ENCODE measurements at places on chromosomes 7 and 10.
A peak's percentile ranks its signal among the peaks of the same experiment; 100 is the strongest.

DNA sequence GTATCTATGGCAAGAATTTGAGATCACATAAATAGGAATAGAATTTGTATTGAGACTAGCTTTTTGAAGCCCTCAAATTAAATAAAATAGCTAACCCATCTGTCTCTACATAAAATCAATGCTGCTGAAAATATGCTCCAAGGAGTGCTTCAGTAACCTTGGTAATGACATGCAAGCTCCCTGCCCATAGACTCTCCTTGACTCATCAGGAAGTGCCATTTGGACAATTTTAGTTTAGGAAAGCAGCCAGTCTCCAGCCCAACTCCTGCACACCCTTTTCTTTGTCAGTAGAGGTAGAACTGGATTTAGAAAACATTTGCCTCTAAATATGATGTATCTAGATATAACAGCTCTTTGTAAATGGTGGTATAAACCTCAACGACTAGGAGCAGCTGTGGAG is 69.9 kb upstream of the PTPRZ1 start:
- no peak for DNase-seq

DNA sequence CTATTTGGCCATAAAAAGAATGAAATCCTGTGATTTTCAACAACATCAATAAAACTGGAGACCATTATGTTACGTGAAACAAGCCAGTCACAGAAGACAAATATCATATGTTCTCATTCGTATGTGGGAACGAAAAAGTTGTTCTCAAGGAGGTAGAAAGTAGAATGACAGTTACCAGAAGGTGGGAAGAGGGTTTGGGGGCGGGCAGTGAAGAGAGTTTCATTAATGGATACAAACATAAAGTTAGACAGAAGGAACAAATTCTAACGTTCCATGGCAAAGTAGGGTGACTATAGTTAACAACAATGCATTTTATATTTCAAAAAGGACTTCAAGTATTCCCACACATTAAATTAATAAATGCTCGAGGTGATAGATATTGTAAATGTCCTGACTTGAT is 97.4 kb downstream of the ZPBP start:
- DNase-seq: no peak

GRCh38 chr10:6108631-6109443 is 20.0 kb downstream of the RBM17 start:
- DNase-seq: peak; percentile 63

GRCh38 chr10:1166828-1167275 is 110.7 kb downstream of the WDR37 start:
- DNase-seq: no peak

- DNase-seq: no peak
Observed at GRCh38 chr7:18590744-18591340, 95.3 kb downstream of the HDAC9 start.

DNA sequence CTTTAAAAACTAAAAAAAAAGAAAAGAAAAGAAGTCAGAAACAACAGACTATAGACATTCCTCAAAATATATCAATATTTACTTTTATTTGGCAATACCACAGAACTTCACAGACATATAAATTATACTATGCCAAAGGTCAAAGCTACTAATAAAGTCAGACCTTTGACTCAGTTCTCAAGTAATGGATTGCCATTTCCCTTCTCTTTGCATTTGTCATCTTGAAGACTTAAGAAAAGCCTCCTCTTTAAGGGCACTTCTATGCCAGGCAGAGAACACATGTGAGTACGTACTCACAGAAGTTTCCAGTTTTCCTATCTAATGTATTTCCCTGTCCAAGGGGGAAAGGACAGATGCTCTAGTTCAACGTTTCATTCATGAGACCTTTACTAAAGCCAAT is 37.6 kb downstream of the TNPO3 start:
- no peak for DNase-seq

DNA sequence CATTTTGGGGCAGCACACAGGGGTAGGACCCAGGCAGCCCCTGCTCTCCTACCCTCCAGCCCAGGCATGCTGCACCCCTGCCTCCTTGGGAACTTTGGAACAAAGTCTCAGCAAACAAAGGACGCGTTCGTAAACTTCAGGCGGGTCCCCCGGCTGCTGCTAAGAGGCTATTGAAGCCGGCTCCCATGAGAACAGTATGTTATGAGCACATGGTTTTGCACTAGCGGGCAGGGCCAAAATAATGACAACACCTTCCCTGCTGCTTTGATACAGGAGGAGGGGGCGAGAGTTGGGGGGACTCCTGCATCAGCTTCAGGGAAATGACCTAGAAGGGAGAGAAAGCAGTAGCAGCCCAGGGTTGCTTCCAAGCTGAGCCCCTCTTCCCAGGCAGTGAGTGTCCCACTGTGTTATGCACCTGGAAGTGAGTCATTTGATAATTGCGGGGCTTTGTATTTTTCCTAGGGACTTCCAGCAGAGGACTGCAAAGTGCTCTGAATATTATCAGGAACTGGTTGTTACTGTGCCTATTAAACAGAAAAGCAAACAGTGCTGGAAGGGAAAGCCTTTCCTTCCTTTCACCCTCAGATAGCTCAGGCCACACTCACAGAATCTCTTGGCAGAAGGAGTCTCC is 6.9 kb downstream of the ITPRIP start:
- no peak for DNase-seq

GRCh38 chr7:37769726-37770125 is 78.7 kb upstream of the NME8 start:
- no peak for DNase-seq

- no peak for DNase-seq
Observed at GRCh38 chr10:51445588-51445987, 253.8 kb downstream of the CSTF2T start.

DNA sequence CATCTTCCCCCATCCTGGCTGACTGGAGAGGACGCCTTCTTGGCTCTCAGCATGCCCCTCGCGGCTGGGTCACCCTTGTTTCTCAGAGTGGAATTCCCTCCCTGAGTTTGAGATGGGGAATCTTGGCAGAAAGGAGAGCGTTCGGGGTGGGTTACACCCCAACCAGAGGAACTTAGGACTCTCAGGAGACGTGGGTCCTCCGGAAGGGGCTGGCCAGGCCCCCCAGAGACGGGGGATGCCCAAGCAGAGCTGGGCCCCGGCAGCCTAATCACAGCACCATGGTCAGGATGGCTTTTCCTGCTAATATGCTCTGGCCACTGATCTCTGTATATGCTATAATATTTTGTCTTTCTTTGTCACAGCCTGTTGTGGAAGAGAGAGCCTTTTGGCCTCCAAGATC is 214.3 kb downstream of the WDR37 start:
- no peak for DNase-seq

- no peak for DNase-seq
Observed at GRCh38 chr10:70601746-70602145, 795 bp downstream of the PRF1 start.

GRCh38 chr7:34823650-34824258 is 165.7 kb downstream of the NPSR1 start:
- DNase-seq: peak; percentile 25

DNA sequence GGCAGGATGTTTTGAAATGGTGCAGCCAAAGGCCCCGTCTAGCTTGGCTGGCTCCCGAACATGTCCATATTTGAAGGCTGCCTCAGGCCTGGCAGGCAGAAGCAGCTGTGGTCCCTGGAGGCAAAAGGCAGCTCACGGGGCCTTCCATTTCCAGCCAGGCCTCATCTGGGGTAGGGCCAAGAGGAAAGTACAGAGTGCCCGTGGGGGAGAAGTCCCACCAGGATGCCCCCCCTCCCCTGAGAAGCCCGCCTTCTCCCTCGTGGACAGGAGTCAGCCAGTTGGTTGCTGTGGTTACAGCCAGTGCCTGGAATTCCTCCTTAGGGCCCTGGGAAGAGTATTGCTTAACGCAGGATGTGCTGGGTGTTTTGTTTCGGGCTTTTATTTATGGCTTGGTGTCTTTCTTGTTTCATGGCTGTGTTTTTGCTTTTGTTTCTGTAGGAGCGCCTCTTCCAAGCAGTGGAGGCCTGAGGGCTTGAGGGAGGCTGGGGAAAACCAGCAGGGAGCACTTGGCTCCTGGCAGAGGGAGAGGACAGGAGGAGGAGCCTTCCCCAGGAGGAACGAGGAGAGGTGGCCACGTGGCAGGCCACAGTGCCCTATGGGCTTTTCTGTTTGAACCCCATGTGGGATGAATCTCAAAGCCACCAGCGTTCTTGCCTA is 45.4 kb downstream of the CHST3 start:
- DNase-seq: no peak

DNA sequence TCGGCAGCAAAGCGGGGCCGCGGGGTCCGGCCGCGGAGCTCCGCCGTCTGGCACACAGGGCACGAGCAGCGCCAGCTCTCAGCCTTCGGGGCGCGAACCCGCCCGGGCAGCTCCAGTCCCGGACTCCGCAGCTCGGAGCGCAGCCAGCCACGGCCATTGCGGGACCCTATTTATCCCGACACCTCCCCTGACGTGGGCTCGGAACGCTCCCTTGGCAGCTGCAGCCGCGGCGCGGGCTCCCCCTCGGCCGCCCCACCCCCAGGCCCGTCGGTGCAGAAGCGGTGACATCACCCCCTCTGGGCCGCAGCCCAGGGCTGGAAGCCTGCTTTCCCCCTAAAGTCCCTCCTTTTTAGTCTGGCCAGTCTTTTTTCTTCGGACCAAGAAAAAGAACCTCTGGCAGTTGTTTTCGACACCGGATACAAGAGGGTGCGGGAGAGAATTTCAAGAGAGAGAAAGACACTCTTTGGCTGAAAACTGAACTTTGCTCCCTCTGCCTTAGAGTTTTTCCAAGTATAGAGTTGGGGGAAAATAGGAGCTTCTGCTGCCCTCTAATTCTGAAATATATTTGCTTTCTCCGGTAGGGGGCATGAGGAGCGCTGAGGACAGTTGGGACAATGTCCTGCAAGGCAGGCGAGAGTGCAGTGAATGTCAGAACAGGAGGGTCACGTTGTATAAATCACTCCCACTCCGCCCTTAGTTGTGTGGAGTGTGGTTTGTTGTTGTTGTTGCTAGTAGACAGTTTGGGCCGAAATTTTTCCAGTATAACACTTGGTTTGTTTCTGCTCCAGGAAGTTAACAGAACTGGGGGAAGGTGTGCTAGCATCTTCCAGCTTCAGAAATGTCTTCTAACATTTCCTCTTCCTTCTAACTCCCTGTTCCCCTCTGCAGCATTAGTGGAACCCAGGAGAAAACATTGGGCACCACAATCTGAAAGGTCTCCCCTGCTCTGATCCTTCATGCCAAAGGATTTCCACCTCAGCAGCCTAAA is at the start of gene SFRP4:
Gene SFRP4, minus strand, starts transcription at position 145 of the 988 bp plus-strand sequence. CDS start 280 bp downstream, outside the sequence.
- DNase-seq: no peak

DNA sequence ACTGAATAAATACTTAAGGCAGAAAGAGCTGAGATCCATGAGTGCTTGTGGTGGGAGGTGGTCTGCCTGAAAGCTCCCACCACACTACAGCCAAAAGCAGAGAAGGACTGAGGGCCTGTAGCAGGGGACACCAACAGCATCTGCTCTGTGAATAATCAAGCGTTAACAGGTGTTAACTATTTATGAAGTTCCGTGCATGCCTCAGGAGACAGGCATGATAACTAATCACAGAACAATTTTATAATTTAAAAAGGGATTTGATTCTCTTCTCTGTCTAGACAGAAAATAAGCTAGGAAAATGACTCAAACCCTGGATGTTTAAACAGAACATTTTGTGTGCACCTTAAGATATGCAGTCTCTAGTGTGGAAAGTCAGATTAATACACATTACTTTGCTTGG is 61.5 kb upstream of the GHITM start:
- DNase-seq: no peak

GRCh38 chr7:94212160-94212559 is 182.5 kb upstream of the COL1A2 start:
- no peak for DNase-seq

- DNase-seq: no peak
Observed at GRCh38 chr10:71789871-71790270, 16.6 kb upstream of the VSIR start.

DNA sequence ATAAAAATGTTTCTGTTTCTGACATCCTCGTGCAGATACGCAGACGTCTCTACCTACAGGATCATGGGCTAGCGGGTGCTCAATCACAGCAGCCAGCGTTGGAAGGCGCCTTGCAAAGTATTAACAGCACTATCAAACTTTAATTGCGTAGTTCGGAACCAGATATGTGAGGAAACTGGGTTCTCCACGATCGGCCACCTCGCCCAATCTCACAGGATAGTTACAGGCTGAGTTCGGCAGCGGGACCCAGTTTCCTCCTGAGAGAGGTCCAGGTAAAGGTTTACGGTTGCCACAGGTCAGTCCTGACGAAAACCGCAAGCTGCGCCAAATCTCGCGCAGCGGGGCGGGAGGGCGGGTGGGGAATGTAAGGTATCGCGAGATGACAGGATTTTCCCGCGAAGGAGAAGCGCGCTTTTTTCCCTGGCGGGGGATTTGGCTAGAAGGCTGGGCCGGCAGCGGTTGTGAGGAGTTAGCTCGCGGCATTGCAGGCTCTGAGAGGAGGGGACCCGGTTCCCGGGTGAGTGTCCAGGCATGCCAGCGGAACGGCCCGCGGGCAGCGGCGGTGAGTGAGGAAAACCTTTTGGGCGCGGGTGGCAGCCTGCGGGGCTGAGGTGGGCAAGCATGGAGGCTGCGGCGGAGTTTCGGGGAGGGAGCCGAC is at the start of gene HELLS:
Gene HELLS, plus strand, starts transcription at position 398 of the 658 bp plus-strand sequence. Its CDS starts 134 bp downstream, at position 532.
- DNase-seq: peak; percentile 67

- no peak for DNase-seq
Observed at GRCh38 chr7:114630201-114630990, 215.8 kb downstream of the FOXP2 start.

- DNase-seq: no peak
Observed at GRCh38 chr7:137664846-137665245, 181.9 kb downstream of the DGKI start.

DNA sequence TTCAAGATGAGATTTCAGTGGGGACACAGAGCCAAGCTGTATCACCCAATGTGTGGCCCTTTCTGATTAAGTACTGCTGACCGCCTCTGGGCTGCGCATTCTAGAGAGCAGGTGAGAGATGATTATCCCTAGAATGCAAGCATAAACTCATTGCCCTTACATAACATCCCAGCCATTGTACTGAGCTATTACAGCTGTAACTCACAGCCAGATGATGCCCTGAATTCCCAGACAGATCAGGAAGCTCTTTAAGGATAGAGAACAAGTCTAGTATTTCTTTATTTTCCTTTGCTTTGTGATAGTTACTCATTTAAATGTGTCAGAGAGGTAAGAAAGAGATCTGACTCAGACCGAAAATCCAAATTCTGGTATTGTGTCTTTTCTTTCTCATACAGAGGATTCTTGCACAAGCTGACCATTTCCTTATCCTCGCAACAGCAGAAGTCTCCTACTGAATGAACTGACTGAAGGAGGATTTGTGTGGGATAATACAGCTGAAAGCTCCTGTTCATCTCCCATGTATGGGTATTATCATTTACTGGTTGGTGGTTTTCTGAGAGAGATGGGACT is 58.4 kb downstream of the ZNF22 start:
- DNase-seq: no peak

GRCh38 chr10:31345886-31346285 is 26.9 kb downstream of the ZEB1 start:
- DNase-seq: no peak

DNA sequence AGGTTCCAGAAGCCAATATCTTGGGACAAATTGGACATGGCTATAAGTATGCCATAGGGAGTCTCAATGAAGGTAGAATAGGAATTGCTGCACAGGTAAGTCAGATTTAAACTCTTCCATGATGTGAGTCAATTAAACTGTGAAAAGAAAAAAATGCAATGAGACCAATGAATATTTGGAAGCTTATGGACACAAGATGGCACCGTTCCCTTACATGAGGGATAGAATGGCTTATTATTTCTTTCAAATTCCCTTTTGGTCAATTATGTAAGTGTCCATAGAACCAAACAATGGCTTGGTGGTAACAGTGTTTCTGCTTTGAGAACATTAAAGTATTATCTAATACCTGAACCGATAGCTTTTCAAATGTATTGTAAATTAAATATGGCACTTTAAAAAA is 35.6 kb downstream of the ACADSB start:
- DNase-seq: no peak
